Stimulated activated CD4-positive, alpha-beta T cell treated with anti-CD3 and anti-CD28 coated beads, Interleukin-2, amount 100 ng/mL, for 24 hours (primary cell): ENCODE measurements at places on chromosomes 2 and 18.

GRCh38 chr2:212995920-212996319 lies 155.5 kb downstream of the IKZF2 start:
- no peak for DNase-seq

GRCh38 chr2:240869956-240870875 lies 1.6 kb downstream of the AGXT start:
- DNase-seq: no peak

GRCh38 chr18:8088626-8089025 lies 520.6 kb upstream of the RAB12 start:
- no peak for DNase-seq

DNA sequence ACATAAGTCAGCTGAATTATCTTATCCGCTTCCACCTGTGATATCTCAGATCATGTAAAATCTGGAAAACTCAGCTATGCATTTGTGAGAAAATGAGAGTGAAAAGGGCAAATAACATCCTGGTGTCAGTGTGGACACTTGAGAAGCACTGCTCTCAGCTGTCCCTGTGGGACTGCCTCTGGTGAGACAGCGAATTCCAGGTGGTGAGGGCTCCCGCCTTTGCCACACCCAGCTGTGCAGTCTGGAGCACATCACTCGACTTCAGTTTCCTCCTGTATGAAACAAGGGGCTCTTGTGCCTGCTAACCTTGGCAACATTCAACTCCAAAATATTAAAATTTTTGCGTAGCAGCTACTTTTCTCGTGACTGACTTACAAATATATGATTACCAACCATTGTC lies 194.9 kb upstream of the BOD1L2 start:
- DNase-seq: no peak

GRCh38 chr2:11839916-11840315 lies 93.5 kb downstream of the LPIN1 start:
- no peak for DNase-seq

- DNase-seq: no peak
Measured at GRCh38 chr2:129907256-129907998, 72.0 kb upstream of the RAB6C start.

- DNase-seq: no peak
Measured at GRCh38 chr2:161369311-161369710, 46.8 kb upstream of the TBR1 start.

DNA sequence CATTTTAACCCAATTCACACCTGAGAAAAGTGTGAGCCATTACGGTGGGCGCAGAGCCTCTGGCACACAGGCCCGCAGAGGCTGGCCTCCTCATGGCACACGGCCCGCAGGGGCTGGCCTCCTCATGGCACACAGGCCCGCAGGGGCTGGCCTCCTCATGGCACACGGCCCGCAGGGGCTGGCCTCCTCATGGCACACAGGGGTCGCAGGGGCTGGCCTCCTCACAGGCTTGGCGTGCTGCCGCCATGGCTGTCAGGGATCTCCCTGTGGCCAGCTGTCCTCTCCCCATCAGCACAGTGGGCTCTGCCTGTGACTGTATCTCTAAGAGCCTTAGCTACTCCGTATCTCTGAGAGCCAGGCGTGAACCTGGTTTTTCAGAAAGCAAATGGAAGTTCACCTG lies 24.6 kb downstream of the ANO7 start:
- no peak for DNase-seq

- DNase-seq: no peak
Measured at GRCh38 chr2:128433911-128434550, 115.4 kb upstream of the HS6ST1 start.

DNA sequence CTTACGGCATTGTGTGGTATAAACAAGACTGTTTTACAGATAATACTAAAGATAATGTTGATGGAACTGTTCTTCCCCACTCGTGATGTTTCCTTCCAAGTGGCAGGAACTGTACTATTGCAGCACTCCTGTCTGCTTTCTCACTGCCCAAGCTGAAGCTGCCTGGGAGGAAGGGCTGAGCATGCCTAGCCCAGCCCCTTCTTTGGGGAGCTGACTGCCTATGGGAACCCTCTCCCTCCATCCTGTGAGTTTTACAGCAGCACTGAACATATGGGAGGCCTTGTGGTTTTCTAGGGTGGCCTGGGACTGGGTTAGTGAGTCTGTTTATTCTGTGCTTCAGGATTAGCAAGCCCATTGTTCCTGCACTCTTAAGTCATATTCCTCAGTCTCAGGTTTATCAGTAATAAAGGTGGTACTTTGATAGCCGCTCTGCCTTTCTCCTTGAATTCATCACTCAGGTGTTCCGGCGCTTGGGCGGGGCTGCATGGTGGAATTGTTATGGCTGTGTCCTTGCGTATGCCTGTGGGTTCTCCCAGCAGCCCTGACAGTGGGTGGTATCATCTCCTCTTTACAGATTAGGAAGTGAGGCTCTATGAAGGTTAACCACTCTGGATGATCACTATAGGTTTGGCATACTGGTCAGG lies 379.7 kb downstream of the PTPRM start:
- DNase-seq: peak; percentile 22

DNA sequence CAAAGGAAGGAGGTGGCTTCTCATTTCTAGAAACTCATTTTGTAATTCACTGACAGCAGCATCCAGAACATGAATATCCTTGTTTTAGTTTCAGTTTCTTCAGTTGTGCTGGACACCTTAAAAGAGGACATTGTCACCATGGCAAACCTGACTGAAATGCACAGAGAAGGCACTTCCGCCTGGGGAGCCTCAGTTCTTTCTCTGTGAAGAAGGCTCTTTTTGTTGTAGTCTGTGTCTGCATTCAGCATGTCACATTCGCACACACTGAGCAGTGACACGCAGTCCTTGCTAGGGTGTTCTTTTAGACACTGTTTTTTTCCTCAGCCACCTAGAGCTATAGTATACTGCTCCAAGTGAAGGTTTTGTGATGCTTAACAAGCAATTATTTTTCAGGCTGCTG lies 9.5 kb upstream of the RPRM start:
- DNase-seq: no peak

DNA sequence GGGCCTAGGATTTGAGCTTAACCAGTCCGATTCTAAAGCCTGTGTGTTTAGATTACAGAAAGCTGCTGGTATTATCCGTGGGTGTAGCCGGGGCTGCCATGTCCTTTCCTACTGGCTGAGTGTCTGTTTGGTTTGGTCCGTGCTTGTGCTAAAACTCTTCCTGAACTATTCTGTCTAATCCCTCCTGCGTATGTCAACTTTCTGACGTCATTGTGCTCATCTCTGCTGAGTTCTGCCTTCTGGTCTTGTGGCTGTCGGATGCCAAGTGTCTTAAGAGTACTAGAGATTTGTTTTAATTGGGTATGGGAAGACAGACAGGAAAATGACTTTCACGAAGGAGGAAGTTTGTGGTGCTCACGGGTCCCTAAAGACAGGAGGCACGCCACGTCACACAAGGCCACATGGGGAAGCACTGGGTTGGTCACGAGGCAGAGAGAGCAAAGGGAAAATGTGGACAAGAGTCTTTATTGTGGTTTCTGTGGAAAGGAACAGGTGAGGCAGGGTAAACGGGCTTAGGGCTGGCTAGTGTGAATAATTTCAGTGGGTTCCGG lies 31.8 kb upstream of the NTSR2 start:
- DNase-seq: no peak

DNA sequence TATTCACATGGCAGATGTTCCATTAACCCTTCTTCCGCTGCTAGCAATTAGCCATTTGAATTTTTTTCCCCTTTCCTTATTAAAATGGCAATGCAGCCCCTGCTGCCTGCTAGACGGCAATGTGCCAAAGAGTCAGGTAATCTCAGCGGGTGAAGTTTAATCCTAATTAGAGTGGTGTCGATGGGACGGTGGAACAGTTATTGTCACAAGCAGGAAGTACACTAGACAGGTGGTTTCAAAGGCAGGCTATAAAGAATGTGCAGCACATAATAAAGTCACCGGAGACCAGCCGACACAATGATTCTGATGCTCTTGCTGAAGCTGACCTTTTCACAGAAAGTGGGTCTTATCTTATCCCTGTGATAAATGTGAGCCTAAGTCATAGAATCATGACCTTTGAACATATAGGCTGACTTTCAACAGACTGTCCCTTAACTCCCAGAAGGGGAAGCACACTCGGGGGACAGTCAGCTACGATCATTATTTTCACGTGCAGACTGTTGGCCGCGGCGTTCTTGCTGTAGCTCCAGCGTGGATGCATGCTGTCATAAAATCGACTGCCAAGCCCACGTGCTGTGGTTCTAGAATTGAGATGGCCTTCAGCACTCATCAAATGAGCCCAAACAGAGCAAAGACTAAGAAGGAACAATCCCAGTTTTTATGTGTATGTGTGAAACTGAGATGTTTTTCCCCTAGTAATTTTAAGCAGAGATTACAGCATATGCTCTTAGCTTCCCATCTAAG lies 926.2 kb upstream of the SOX11 start:
- DNase-seq: no peak
